ENCODE measurements at places on chromosomes 5 and 9. TPM values are rescaled to one million over a fixed set of nuclear protein-coding genes. Genes with fewer than 3 reads are reported as not detected.

Gene AGXT2
- not detected for total RNA-seq

Gene IFNK
- total RNA-seq = not detected

Gene OR1J2
- total RNA-seq = not detected

Gene TUSC1
- total RNA-seq = 11.6 TPM

Gene TMEM171
- total RNA-seq = not detected

GRCh38 chr9:74220327-74220726 is 276.8 kb upstream of the RORB start:
- DNase-seq = no peak

- DNase-seq = peak; percentile 77
Observed at GRCh38 chr5:139696894-139697658, 48.9 kb downstream of the CXXC5 start.

- no peak for DNase-seq
Observed at GRCh38 chr9:37146410-37146809, 26.0 kb downstream of the ZCCHC7 start.

- DNase-seq = no peak
Observed at GRCh38 chr5:8606231-8606630, 737.3 kb downstream of the MTRR start.

DNA sequence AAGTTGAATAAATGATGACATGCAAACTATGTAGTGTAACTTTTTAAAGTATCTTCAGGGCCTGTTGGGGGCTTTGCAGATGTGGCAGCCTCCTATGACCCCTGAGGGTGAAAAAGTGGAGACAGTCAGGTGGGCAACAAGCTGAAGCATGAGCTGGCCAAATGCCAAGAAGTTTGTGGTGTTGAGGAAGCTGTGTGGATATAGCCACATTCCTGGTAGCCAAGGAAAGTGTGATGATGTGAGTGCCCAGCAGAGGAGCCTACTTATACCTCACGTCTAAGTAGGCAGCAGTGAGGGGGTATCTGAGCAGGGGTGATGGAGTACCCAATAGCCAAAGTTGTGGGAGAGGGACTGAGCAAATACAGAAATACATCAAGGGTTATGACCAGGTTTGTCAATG is 621.2 kb upstream of the CDH6 start:
- DNase-seq = no peak

DNA sequence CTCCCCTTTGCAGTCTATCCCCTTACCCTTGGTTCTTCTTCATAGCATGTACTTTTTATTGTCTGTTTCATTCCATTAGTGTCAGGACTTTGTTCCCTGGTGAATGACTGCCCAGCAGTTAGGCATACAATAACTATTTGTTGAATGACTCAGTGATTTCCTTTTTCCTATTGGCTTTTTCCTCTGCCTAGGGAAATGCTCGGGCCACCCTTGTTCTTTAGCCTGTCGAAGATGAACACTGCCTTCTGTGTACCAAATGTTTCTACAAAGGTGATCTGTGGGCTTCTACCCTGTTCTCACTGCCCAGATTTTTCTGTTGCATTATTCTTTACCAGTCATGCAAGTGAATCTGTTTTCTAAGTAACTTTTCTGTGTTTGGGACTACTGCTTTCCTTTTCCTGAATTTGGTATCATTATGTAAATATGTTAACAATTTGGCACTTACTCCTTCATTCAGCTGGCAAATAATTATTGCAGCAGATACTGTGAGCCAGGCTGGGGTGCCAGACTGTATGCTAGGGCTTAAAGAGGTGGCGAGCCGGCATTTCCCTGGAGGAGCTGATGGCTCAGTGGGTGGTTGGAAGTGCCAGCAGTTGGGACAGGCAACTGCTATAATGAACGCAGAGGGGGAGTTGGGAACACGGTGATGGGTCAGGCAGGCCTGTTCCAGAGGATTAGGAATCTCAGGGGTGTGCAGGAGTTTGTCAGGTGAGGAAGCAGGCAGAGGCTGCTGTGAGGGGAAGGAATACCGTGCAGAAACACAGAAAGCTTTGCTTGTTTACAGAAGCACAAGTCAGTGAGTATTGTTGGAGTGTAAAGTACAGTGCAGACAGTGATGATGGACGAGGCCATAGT is 30.6 kb downstream of the KDM4C start:
- no peak for DNase-seq

DNA sequence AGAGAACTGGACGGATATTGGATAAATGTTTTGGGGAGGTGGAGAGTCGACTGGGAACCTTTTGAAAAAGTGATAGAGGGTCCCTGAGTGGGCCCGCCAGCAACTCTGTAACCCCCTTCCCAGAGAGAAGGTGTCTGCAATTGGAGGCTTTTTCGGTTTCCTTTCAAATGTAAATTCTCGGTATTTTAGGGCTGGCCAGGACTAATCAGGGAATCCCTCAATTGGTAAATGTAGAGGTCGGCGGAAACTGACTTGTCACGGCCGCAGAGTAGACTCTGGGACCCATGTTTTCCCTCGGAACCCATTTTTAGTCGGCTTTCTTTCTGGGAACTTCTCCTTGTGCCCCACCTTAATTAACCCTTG is 524 bp downstream of the CCNB1 start:
- DNase-seq = no peak

DNA sequence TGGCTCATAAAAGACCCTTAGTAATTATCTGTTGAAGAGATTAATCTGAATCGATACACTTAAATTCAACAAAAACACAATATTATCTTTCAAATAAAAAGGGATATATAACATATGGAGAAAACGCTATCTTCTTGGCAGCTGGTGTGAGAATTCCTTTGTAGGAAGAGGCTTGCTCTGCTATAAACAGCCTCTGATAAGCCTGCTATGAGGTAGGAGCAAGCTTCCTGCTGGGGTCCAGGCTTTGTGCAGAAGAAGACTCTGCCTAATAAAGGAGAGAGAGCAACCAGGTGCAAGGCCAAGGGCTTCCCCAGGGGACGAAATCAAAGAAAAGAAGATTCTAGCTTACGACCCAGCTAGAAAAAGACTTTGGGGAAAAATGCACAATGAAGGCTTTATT is 43.3 kb upstream of the SSBP2 start:
- DNase-seq = no peak

DNA sequence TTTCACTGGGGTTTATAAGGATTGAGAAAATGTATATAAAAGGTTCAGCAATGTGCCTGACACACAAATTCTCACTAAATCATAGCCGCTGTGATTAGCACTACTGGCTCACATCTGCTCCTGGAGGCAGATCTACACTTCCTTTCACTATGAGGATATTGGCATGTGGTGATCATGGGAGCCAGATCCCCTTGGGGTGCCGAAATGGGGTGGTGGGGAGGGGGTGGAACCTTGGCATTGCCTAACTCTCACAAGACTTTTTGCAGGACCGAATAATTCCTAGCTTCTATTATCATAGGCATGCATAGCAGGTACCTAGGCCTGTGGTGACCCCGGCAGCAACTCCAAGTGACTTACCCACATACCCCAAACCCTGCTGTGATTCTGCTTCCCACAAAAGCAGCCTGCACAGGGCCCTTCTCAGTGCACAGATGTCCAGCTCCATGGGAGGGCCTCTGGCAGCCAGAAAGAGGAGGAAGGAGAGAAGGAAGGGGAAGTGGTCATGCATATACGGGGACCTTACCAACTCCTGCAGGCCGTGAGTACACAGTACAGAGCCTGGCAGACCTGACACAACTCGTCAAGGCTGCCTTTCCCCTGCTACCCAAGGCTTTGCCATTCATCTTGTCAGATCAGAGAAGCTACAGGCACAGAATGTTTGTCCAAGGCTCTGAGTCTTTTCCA is 61.3 kb upstream of the IQGAP2 start:
- DNase-seq = peak; percentile 49

GRCh38 chr9:129412814-129413536 is 207.9 kb downstream of the C9orf50 start:
- peak; percentile 60 for DNase-seq

DNA sequence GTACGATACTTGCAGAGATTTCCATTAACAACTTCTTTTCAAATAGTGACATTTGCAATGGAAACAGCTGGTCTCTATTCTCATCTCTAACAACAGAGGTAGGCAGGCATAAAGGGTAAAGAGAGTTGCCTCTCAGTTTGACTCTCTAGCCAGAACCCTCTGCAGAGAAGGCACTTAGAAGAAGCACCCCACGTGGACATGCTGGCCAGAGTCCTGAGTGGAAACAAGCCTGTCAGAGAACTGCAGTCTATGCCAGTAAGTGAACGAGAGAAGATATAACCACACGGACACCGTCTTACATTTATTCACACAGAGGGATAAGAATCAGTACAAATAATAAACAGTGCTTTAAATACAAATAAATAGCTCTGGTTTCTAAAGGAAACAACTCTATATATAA is 11.0 kb upstream of the LHX6 start:
- DNase-seq = no peak

- no peak for DNase-seq
Observed at GRCh38 chr5:174425964-174426290, 298.5 kb upstream of the MSX2 start.

DNA sequence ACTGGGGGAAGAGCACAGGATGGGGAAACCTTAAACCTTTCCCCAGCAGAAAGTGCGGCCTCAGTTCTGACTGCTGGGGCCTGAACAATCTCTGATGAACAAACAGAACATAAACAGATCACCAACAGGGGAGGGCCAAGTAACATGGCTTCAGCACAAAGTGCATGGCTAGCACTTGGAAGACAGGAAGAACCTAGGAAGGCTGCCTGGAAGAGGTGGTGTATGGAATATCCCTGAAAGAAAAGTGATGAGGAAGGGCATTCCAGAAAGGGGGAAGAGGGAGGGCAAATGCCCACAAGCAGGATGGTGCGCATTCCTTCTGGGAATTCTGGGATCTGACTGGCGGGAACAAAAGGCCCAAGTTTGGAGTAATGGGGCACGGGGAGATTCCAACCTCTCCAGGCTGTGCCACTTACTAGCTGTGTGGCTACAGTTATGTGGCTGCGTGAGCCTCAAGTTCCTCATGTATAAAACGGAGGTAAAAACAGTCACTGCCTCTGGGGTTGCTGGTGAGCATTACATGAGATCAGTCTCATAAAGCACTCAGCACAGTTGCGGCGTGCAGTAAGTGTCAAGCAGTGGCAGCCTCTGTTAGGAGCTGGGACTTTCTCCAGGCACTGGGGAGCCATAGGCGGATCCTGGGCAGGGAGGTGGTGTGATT is 1.6 kb downstream of the PDGFRB start:
- DNase-seq = no peak

- no peak for DNase-seq
Observed at GRCh38 chr9:120603591-120603990, 23.6 kb upstream of the CDK5RAP2 start.

GRCh38 chr9:4667681-4668080 is 1.4 kb upstream of the SPATA6L start:
- no peak for DNase-seq

GRCh38 chr9:22838266-22838665 is 391.6 kb downstream of the DMRTA1 start:
- DNase-seq = no peak

GRCh38 chr9:130461218-130461630 is 16.5 kb downstream of the ASS1 start:
- peak; percentile 67 for DNase-seq

DNA sequence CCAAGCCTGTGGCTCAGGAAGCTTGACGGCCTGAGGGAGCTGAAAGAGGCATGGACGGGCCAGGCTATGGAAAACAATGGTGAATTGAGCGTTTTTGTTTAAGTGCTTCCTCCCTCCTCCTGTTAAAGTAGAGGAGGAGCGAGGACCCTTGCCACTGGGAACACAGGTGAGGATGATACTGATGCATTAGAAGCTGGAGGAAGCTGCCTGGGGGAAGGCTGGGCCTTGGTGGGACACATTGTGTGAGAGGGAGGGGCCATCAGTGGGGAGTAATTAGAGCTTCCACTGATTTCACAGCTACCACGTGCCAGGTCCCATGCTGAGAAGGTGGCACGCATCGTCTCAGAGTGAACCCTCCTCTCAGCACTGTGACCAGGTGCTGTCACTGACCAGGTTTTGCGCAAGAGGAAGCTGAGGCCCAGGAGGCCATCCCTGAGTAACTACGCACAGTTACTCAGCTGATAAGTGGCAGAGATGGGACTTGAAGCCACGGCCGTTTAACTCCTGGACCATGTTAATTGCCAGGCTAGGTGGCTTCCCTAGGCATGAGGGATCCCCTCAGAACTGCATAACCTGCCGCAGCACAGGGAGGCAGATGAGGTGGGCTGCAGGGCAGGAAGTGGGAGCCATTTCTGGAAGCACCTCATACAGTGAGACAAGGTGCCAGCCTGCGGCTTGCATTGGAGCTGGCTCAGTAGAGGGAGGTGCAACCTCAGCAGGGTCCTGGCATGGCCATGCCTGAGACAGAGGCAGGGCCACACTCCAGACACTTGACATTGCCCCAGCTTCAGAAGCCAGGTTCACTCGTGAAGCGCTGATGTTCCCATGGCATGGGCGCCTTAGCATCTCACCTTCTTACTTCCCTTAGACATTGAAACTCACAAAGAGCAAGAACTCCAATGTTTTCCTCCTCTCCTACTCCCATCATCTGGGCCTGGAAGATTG is 195.3 kb upstream of the MVB12B start:
- DNase-seq = no peak

GRCh38 chr5:159340511-159340910 is 10.2 kb upstream of the IL12B start:
- no peak for DNase-seq

GRCh38 chr9:33687779-33688178 is 107.6 kb upstream of the PRSS3 start:
- DNase-seq = no peak

DNA sequence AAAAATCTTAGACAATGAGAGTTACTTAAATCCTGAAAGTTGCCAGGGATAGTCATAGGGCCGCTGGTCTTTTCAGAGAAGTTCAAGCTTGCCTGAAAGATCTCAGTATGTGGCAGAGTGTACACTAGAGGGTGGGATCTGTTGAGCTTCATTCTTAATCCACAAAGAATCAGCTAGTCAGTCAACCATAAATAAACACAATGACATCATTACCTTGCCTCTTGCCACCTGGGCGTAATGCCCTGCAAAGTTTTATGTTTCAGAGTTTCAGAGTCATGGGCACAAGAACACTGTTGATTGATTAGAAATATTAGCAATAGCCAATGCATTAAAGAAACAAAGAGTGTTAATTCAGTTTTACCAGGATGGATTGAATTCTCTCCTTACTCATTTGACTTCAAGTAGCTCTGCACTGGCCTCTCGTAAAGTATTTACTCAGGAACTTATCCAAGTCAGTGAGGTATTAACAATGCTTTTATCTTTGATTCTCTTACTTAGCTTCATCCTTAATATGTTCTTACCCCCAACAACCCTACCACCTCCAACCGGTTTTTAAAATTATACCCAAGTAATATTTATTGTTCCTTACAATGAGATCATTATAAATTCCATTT is 14.3 kb upstream of the ANXA1 start:
- DNase-seq = no peak

- DNase-seq = no peak
Observed at GRCh38 chr5:151739395-151739794, 19.0 kb downstream of the ATOX1 start.

Data from lower lobe of right lung (tissue), 2 donors.